ENCODE measurements at places on chromosomes 7 and 10.
A peak's percentile ranks its signal among the peaks of the same experiment; 100 is the strongest.

DNA sequence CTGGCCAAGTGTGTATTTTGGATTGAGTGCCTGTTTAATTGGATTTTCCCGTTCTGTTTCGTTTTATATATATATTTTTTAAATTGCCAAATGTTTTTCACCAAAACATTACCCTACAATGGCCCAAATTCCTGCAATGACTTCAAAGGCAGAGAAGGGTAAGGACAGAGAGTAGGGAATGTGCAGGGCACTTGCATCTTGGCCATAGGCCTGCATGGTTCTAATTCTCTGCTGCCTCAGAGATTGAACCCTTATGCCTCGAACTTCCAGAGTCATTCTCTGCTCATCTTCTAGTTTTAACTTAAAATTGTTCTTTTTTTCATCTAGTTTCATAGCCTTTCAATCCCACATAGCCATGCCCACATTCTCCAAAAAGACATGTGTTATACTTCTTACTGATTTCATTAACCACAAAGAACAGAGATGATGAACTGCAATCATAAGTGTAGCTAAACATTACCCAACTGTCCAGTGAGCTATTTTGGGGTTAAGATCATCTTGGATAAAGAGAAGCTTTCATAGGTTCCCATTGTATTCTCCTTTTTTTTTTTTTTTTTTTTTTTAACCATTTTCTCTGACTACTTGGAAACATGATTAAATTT lies 177.6 kb downstream of the PLXDC2 start:
- DNase-seq = no peak

DNA sequence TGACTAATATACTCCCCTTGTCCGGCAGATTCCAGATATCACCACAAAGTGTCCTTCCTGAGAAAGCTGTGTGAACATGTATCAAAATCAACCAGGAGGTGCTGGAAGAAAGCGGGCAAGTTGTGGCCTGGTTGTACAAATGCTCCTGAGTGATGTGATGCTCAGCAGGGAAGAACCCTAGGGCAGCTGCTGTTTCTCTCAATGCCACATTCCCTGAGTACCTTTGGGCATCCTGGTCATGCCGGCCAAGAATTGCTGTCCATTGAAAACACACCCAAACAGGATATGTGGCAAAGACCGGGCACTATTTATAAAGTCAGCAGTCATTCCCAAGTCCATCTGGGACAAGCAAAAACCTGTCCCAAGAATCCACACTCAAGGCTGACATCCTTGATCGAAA lies 7.8 kb upstream of the ADCY1 start:
- DNase-seq = no peak

DNA sequence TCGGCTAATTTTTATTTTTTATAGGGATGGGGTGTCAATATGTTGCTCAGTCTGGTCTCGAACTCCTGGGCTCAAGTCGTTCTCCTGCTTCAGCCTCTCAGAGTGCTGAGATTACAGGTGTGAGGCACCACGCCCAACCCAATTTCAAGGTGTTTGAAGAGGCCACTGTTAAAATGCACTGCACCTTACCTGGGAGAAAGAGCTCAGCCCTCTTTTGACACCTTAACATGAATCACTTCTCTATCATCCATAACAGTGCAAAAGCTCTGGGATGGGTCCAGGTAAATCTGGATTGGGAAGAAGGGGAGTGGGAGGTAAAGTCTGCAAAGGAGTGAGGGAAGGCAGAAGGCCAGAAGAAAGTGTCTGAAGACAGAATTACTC lies 557 bp upstream of the ZNF282 start:
- DNase-seq = peak; percentile 49

GRCh38 chr10:77648472-77648871 lies 10.9 kb upstream of the KCNMA1 start:
- DNase-seq = peak; percentile 78

GRCh38 chr10:70328967-70329366 lies 45.2 kb upstream of the NPFFR1 start:
- peak; percentile 44 for DNase-seq

- DNase-seq = no peak
Measured at GRCh38 chr10:1858547-1858946, 121.2 kb upstream of the ADARB2 start.

DNA sequence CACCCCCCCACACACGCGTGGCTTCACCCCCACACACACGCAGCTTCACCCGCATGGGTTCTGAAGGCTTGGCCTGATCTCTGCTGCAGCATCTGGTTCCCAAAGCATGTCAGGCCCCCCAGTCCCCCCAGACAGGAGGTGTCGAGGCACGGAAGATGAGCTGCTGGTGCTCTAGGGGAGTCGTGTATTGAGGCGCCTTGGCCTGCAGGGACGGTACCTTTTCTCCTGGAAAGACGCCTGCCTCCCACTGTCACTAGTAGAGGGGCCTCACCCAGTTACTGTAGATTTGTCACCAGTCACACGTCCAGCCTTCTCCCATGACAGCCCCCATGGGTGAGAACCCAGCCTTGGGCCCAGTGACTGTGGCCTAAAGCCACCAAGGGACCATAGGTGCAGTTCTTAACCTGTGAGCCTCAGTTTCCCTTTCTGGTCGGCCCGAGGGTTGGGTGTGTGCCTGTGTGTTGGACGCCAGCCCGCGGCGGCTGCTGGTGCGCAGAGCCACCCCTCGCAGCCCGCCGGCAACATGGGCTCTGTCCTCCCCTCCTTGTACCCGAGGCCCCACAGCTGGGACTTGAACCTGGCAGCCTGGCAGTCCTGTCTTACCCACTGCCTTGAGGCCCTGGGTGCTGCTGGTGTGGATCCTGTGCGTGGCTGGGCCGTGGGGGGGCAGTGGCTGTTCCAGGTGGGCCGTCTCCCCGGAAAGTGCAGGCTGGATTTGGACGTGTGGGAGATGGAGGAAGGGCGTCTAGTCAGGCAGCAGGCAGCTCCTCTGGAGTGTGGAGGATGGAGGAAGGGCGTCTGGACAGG lies 81.7 kb downstream of the NKX6-2 start:
- no peak for DNase-seq

DNA sequence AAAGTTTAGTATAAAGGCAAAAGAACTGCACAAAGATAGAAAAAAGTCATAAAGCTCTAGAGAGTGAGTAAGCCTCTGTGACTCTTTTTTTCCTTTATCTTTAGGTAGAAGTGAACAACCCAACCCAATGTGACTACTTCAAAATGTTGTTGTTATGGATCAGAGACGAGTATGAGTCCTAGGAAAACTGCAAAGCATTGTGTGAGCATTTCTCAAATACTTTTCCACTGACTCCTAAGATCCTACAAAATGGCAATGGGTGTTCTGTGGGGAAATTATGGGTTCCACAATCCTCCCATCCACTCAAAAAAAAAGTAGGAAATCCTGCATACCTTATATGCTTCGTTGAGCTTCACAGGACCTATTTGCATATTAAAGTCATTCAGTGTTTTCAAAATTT lies 177.1 kb downstream of the DGKI start:
- DNase-seq = peak; percentile 62

- no peak for DNase-seq
Measured at GRCh38 chr7:52726493-52726892, 308.9 kb upstream of the POM121L12 start.

DNA sequence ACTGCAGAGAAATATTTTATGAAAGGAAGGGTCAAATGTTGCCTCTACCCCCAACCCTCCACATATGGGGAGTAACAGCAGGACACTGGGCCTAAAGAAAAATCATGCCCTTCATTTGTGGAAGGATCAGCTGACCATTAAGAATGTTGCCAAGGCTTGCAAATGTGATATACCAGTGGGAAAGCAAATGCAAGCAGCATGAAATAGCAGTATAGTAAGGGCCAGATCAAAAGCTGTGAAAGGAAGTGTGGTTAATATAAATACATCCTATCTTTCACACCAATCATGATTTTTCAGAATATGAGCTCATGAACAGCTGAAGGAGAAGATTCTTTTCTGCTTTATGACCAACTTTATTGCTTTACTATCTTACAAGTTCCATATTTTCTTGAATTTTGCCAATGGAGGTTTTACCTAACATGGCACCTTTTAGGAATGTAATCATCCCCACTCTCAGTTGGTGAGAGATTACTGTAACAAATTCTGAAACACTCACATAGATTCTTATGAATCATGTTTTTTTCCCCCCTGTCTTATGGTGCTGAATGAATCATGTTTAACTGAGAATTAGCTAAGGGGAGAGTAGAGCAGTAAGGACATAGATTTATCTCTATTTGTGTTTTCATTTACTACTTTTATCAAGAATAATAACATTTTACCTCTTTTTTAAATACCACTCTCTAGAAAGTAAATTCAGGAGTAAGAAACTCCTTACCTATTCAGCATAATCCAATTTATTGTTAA lies 12.1 kb upstream of the ATAD1 start:
- DNase-seq = peak; percentile 45

Measured in epithelial cell of esophagus (primary cell).